Cerebellum (tissue), 4 donors: ENCODE measurements at places on chromosomes 3 and 15.

DNA sequence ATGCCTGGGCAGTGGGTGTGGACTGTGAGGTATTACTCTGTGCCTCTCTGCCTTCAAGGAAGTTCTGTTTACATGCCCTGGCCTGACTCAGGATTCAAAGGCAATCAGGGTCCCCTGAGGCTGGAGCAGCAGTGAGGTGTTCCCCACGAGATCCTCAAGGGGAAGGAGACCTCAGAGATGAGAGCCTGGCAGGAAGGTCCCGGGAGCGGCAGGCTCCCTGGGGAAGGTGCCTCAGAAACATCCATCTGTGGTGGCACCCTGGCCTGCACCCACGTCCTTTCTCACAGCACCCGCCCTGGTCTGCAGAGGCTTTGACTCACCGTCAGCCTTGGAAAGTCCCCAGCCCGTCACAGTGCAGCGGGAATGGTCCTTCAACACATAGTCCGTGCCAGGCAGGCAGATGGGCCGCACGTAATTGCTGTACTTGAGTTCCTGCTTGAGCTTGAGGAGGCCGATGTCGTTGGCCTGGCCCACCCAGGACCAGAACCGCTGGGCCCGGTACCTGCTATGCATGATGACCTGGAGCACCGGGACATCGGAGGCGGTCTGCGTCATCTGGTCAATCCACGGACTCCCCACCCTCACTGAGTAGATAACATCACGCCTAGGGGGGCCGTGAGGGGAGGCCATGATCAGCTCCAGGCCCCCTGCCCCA is 3.6 kb downstream of the PRSS50 start:
- no peak for DNase-seq

GRCh38 chr15:39498629-39499028 is 82.2 kb upstream of the THBS1 start:
- DNase-seq, result no peak

GRCh38 chr15:55770806-55771205 is 27.9 kb upstream of the PRTG start:
- no peak for DNase-seq

DNA sequence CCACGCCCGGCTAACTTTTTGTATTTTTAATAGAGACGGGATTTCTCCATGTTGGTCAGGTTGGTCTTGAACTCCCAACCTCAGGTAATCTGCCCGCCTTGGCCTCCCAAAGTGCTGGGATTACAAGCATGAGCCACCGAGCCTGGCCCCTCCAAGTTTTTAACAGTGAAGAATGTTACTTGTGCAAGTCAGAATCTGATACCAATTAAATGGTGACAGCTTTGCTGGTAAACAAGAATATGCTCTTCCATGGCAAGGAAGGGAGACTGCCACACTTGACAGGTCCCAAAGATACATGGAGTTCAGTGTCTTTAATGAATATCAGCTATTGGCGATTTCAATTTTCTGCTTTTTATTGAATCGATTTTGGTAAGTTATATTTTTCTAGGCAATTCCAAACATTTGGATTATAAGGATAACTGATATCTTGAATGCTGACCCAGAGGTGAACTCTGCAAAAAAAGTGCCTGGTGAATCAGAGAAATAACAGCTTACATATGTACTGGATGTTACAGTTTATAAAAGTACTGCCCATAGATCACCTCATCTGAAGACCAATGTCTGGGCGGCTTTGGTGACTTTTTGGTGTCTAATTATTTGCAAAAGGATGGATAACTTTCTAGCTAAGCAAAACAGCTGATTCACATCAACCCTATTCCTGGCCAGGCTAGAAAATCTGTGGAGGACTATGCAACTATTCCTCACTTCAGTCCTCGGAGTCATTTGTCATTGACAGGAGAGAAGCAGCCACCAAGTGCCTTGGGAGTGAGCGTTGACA is 1.2 kb downstream of the PARP16 start:
- DNase-seq, result no peak

DNA sequence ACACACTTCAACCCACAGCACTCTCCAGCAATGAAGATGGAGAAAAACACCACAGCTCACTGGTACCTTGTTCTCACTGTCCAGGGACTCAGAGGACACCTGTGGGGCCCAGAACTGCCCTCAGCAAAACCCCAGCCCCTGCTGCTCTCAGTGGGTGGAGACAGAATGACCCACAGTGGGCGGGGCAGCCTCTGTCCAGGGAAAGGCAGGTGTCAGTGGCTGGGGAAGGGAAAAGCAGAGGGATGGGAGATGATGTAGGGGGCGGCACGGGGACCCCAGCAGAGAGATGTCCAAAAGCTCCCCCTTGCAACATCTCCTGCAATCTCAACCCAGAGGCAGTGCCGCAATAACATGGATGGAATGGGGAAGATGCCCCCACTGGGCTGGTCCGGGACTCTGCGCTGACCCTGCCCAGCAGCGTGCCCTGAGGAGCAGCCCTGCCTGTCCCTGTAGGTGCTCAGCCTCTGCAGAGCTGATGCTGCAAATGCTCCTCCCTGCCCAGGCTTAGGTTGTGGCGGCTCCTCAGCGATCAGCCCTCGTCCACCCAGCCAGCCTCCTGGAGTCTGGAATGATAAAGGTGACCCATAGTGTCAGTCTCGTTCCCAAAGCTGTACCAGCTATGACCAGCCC is 193.9 kb downstream of the XXYLT1 start:
- DNase-seq, result no peak
